ENCODE measurements at places on chromosomes 6 and 20.
A peak's percentile ranks its signal among the peaks of the same experiment; 100 is the strongest.

DNA sequence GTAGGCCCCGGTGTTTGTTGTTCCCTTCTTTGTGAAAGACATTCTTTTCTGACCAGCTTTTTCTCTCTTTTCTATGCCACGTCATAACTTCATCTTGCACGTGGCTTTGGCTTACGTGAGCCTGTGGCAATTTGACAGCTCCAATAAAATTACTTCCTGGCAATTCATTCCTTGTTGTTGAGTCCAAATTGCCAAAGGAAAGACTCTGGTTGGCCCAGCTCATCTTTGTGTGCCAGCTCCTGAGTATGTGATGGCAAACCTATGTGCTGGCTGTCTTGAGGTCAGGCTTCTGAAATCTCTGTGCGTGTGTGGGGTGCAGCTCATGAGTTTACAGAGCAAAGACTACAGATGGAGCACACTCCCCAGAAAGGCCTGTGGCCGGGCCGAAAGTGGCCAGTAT is 272.5 kb upstream of the SGK1 start:
- no peak for DNase-seq

- DNase-seq: peak; percentile 21
Measured at GRCh38 chr6:154888421-154889295, 106.5 kb upstream of the TIAM2 start.

GRCh38 chr6:89313006-89313405 is 2.1 kb downstream of the GABRR2 start:
- no peak for DNase-seq

- DNase-seq: no peak
Measured at GRCh38 chr20:19026121-19026878, 186.1 kb upstream of the SLC24A3 start.

- no peak for DNase-seq
Measured at GRCh38 chr6:106077881-106078280, 8.3 kb upstream of the PRDM1 start.

GRCh38 chr6:124443541-124443940 is 518.7 kb upstream of the RNF217 start:
- DNase-seq: no peak

DNA sequence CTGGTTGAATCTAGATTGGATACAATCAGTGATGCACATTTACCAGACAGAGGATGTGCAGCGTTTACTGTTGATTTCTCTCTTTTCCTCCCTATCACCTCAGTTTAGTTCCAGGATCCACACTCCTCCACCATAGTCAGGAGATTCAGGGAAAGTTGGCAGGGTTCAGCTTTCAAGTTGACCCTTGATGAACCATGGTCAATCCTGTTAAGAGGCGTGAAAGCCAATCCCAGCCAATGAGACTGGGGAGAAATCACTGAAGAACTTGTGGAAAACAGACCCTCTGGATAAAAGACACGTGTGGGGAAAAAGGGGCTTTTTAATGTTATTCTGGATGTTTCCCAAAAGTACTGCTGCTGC is 19.2 kb upstream of the SCP2D1 start:
- no peak for DNase-seq

- no peak for DNase-seq
Measured at GRCh38 chr20:63086421-63087235, 79.9 kb upstream of the BHLHE23 start.

DNA sequence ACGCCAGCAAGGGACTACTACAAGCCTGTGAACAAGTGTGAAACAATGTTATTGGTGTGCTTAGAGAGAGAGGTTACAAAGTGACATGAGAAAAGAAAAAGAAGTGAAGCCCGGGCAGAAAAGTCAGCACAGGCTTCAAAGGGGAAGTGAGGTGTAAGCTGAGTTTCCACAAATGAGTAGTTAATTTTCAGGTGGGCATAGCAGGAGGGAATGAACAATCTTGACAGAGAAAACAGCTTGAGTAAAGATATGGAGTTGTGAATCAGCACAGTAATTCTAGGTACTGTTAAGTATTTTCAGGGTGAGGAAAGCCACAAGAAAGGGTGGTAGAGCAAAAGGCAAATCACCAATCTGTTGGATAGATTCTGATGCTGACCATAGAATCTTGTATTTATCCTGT is 4.3 kb downstream of the KCNQ5 start:
- no peak for DNase-seq

- DNase-seq: peak; percentile 44
Measured at GRCh38 chr6:89411145-89412070, 665 bp downstream of the RRAGD start.

DNA sequence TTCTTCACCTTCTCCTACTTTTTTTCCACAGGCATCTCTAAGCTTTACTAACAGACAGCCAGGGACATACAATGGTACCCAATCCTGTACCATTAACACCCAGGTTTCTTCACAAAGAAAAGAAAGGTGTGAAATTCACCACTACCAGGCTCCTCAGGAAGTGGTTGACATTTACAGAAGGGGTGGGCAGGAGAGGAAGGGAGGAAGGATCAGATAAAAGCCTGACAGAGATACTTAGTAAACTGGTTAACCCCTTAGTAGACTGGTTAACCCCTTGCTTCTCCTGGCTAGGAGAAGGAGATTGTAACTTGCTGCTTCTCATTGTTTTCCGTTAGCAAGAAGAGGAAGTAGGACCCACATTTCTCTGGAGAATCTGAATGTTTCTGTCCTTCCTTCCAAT is 7.2 kb downstream of the SAMD3 start:
- DNase-seq: no peak

- no peak for DNase-seq
Measured at GRCh38 chr6:33875141-33875581, 71.4 kb upstream of the MLN start.

GRCh38 chr6:108423982-108424705 is 129.3 kb downstream of the AFG1L start:
- DNase-seq: no peak

DNA sequence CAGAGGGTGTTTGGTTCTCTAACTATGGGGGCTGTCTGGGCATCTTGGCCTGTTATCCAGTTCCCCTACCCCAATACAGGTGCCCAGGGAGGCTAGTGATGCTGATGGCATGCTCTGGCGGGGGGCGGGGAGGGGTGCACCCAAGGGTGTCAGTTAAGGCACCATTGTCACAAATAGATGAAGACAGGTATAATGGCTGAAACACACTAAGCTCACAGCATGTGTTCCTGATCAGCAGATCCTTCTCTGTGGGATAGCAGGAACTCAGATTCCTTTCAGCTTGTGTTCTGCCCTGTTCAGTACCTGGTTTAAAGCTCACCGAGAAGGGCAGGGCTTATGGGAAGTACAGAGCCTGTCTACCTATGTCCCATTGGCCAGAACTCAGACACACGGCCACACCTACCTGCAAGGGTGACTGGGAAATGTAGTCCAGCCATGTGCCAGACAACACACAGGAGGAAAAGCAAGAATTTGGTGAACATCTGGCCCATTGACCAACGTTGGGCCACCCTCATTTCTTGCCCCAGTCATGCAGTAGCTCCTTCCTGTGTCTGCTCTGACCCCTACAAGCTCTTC is 3.4 kb upstream of the RSPO4 start:
- no peak for DNase-seq

GRCh38 chr6:5275497-5275896 is 14.2 kb downstream of the FARS2 start:
- DNase-seq: no peak

DNA sequence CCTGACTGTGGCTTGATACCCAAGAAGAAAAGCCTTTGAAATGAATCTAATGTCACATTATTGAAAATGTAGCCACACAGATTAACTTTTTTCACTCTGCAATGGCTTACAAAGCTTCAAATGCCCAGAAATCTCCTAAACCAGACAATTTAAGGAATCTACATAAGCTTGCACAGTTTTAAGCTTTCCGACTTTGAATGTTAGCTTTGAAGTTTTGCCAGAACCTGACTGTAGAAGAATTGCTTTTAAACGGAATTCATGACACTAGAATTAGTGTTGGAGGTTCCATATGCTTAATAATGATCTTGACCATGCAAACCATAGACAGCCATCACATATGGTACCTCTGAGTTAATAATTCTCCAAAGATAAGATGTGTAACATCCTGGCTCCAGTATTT is 798.5 kb upstream of the EPHA7 start:
- DNase-seq: no peak

- no peak for DNase-seq
Measured at GRCh38 chr6:69064226-69064625, 429.1 kb downstream of the ADGRB3 start.

DNA sequence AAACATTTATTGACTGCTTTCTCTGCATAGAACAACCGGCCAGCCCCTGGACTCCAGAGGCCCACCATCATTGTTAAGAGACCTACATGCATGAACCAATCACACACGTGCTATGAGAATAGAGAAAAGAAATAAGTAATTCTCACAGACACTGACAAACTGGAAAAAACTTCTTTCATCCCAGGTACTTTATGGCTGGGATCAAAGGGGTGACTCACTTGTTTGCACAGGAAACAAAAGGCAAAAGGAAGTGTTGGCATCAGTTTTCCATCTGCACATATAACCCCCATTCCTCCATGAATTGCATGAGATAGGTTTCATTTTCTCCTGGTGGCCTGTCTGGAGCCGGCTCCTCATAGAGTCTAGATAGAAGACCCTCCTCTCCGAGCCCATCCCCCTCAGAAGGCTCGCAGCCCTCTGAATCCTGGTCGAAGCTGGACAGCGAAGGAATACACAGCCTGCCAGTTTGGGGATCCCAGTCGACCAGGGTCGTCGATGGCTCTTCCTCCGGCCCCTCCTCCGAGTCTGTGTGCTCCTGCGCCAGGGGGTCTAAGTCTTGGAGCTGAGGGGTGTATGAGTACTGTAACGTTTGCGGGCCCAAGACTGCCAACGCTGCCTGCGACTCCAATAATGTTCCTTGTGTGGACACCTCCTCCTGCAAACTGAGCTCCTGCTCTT is 43.3 kb downstream of the IL20RA start:
- no peak for DNase-seq

GRCh38 chr6:150490586-150490985 is 109.1 kb upstream of the PLEKHG1 start:
- no peak for DNase-seq

DNA sequence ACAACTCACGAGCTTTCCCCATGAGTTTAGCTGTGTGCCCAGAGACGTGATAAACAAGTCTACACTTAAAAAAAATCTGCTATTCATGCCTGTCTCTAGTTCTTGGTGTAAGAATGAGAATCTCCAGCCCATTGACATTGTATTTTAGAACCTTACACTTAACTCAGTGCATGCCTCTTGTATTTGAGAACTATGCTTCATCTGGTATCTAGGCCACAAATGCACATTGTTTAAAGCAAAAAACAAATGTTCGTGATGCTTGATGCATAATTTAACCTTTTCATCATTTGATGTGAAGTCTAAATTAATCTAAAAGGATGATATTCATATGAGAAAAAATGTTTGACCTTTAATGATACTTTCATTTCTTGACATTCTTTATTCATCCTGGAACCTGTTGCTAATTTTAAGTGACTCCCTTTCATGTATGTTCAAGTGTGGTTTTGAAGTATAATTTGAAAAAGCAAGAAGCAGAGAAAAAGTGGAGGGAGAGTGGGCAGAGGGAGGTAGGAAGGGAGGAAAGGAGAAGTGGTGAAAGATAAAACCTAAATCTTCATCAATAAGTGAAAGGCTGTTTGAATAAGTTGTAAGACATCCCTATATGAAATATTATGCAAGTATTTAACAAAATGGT is 116.9 kb downstream of the PFDN4 start:
- no peak for DNase-seq

DNA sequence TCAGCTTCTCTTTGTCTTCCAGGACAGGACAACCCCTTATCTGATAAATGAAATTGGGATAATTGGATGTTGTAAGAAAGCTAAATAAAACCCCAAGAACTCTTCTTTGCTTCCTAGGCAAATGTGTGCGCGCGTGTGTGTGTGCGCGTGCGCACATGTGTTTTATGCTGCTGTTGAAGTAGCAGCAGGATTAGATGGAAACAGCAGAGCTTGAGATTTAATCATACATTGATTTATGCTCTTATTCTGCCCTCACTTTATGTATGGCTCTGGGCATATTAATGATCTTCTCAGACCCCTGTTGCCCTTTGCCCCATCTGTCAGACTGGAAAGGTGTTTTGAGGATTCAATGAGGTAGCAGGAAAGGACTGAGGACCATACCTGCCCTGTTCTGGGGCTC is 324.0 kb upstream of the MAP3K7 start:
- no peak for DNase-seq

DNA sequence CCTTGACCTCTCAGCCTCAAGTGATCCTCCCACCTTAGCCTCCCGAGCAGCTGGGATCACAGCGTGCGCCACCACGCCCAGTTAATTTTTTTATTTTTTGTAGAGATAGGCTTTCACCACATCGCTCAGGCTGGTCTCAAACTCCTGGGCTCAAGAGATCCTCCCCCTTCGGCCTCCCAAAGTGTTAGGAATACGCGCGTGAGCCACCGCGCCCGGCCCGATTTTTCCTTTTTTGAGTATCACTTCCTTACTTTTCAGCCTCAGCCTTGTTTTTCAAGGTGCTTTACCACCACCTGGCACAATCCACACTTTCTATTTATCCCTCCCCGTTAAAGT is 791 bp upstream of the STX11 start:
- no peak for DNase-seq

- no peak for DNase-seq
Measured at GRCh38 chr6:94041945-94042709, 622.8 kb upstream of the EPHA7 start.

DNA sequence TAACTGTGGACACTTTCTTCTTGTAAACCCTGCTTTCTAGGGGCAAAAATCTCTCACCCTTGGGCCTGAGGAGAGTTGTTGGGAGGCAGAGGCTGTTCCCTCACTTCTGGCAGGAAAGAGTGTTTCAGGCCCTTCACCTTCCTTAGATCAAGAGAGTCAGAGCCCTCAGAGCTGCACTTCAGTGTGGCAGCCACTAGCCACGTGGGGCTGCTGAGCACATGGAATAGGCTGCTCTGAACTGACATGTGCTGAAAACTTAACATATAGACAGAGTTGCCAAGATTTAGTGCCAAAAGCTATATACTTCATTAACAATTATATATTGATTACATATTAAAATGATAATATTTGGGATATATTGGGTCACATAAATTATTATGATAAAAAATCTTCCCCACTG is 4.4 kb upstream of the LMBRD1 start:
- no peak for DNase-seq

- DNase-seq: peak; percentile 25
Measured at GRCh38 chr20:5001174-5002076, at the start of gene SLC23A2. Gene SLC23A2 (minus strand): TSS chr20:5001510. CDS start chr20:4932562, 68,948 bp downstream.

GRCh38 chr6:91941838-91942237 is 1355.0 kb upstream of the MAP3K7 start:
- DNase-seq: no peak

DNA sequence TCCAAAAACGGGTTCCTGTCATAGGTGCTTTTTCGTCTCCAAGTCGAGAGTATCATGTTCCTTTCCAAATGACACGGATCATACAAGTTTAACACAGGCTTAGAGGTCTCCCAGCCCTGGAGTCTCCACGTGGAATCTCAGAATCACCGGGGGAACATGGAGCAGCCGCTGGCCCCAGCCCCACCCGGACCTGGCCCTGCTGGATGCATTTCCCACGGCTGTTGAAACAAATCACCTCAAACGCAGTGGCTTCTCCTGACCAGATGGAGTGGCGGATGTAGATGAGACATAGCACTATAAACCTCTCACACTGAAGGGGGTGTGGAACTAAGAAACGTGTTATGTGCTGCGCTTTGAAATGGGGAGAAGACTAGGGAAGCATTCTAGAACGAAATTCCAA is 70.0 kb upstream of the FRMD1 start:
- DNase-seq: no peak
